ENCODE measurements at places on chromosomes 13 and 19. TPM values are rescaled to one million over a fixed set of nuclear protein-coding genes. Genes with fewer than 3 reads are reported as not detected.

- DNase-seq, result no peak
Measured at GRCh38 chr13:40485611-40486517, 180.6 kb downstream of the FOXO1 start.

Gene ZNF132
- 1.3 TPM for total RNA-seq

DNA sequence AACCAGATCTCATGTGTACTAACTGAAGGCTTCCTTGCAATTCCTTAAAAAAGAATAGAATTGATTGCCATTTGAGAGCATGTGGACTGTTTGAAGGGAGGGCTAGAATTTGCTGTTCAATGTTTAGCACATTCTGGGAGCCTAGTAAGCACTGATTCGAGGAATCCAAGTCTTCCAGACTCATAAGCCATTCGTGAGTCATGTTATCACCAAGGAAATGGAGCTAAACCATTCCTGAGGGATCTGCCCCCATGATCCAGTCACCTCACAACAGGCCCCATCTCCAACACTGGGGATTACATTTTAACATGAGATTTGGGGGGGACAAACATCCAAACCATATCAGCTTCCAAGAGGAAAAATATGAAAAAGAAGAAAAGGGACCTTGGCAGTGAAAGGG is 276.4 kb downstream of the KCNRG start:
- DNase-seq, result no peak

- no peak for DNase-seq
Measured at GRCh38 chr13:92317066-92317465, 909.5 kb upstream of the GPC6 start.

GRCh38 chr13:111282425-111282824 is 38.0 kb upstream of the TEX29 start:
- DNase-seq, result no peak

DNA sequence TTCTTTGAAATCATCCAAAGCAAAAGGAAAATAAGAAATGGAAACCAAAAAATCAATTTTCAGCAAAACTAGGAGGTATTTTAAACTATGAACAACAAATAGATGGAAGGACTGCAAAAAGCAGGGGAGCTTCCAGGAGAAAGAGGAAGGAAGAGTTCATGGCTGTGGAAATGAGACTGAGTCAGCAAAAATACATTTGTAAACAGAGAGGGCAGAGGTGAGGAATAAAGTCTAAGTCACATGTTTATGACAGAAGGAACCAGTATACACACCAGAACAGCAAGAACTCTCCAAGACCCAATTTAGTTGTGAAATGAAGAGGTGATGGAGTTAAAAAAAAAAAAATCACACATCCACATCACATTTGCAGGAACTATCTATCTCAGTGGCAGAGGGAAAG is 69.6 kb downstream of the RNASEH2B start:
- no peak for DNase-seq

Gene NLRP11
- total RNA-seq, result 0.33 TPM

Gene RFPL4A
- not detected for total RNA-seq

Gene FGF22
- total RNA-seq, result 0.08 TPM

GRCh38 chr13:67366533-67366932 is 136.4 kb upstream of the PCDH9 start:
- DNase-seq, result no peak

DNA sequence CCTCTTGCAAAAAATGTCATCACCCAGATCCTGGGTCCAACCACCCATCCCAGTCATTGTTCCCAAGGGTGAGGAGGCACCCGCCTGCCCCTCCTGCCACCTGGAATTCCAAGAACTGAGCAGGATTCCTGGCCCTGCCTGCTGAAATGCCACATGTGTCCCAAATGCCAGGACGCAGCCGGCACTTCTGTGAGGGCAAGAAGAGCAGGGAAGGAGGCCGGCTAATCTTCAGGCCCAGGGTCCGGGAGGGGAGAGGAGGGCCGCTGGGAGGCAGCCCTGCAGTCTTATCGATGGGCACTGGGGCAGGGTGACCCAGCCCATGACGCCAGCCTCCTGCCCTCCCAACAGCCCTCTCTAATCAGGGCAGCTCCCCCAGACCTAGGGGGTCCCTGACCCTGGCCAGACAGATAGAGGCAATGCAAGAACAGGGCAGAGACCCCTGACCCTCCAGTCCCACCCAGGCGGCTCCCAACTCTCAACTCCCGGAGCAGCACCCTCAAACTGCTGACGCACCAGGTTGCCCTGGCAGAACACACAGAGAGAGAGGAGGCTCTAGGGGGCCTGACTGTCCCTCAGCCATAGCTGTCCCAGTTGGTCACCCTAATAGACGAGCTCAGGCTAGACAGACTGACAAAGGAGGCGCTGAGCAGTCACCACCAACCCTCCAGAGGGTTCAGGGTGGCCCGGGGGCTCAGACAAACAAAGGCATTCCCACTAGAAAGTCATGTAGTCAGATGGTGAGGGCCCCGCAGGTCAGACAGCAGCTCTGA is 1.5 kb downstream of the MFSD12 start:
- DNase-seq, result no peak

GRCh38 chr13:28653111-28653510 is 5.8 kb upstream of the POMP start:
- DNase-seq, result no peak

- no peak for DNase-seq
Measured at GRCh38 chr13:30151388-30151787, 156.0 kb downstream of the KATNAL1 start.

- DNase-seq, result no peak
Measured at GRCh38 chr13:25217023-25217885, 45.2 kb upstream of the AMER2 start.

DNA sequence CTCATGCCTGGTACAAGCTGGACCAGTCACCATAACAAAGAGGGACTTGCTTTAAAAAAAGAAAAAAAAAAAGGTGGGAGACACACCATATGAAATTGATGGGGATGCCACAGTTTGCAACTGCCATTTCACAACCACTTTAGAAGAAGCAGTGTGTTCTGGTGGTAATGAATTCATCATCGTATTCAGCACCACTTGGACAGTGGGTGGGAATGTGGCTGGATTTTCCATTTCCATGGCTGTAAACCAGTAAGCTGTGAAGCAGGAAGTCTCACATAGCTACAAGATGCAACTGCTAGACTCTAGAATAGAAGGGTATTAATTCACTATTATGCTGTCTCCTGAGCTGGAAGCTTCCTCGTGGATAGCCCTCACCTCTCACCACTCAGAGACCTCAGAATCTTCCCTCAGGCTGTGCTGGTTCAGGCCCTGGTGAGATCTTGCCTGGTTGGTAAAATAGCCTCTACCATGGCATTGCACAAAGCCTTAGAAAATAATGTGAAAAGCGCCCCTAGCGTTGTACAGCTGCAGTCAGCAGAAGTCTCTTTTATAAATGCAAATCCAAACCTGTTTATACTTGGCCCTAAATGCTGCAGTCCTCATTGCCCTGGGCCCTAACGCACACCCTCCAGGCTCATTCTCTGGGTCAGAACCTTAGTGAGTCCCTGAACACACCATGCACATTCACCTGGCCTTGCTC is 150.7 kb downstream of the KCTD15 start:
- no peak for DNase-seq
